ENCODE measurements at places on chromosomes 2 and 18.

DNA sequence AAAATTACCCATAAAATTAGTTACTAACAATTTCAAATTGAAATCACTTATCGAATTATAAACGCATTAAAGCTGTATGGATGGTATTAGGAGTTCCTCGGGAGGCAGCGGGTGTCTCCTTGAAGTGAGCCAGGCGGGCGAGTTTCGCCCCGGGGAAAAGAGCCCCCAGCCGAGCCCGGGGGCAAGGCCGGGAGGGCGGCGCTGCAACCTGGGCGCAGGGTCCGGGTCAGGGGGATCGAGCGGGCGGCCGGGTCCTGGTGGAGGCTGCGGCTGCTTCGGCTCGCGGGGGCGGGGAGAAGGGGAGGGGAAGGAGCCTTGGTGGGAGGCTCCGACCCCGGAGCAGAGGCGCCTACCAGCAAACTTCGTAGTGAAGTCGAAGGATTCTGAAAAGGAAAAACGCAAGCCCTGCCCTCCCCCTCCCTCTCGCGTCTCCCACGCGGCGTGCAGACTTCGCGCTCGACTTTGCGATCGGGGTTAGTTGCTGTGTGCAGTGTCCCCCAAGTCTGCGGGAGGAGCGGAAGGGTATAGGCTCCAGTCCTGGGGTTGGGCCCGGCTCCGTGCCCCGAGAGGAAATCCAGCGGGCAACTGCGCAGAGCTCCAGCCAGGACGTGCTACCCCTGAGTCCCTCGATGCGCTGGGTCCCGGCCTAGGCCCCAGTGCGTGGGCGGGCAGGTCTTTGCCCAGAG lies 140.8 kb downstream of the MEIS1 start:
- DNase-seq = peak; percentile 22

GRCh38 chr2:166017208-166017607 lies 63.6 kb upstream of the TTC21B start:
- no peak for DNase-seq

DNA sequence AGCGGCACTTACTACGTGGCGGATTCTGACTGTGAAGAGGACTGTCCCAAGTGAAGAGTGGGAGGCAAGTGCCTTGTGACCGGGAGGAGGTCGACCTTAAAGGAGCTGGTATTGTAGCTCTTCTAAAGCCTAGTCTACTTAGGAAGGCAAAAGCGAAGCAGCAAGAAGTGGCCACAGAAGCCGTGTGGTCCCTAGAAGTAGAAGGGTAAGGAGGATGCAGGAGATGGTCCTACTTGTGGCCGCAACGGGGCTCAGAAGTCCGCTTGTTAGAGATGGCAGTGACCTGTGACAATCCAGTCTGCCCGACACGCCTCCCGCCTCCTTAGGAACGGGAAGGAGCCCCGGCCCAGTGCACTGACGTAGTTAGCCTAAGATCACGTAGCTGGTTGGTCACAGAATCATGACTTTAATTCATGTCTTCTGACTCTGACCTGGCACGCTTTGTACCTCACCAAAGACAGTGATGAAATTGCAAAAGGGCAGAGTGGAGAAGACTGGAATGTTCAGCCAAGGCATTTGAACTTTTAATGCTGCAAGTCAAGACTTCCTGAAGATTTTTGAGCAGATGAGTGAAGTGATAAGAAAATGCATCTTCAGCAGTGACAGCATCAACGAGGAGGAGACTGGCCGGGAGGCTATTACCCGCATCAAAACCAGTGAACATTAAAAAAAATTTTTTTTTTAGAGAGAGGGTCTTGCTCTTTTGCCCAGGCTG lies 749 bp upstream of the EIF2AK3 start:
- peak; percentile 90 for DNase-seq

DNA sequence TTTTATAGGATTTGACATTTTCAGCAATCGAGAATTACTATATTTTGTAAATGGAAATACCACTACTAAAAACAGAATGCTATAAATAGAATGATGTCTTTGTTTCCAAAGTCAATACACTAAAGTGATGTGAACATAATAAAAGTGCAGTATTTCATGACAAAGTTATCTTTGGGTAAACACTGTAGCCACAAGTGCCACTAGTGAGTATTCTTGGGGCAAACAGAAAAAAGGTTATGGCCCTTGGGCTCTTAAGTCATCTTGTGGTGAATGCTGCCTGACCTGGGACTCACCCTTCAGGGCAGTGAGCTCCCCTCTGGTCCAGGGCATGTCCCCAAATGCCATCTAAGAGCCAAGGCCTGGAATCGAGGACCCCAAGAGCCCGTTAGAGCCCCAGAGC lies 99.2 kb upstream of the KYNU start:
- DNase-seq = no peak

DNA sequence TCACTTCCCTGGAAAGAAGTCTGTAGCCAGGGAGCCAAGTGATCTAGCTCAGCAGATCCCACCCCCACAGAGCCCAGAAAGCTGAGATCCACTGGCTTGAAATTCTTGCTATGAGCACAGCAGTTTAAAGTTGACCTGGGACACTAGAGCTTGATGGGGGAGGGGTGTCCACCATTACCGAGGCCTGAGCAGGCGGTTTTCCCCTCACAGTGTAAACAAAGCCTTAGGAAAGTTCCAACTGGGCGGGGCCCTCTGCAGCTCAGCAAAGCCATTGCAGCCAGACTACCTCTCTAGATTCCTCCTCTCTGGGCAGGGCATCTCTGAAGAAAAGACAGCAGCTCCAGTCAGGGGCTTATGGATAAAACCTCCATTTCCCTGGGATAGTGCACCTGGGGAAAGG lies 887.2 kb upstream of the LRATD1 start:
- DNase-seq = no peak
